ENCODE measurements at places on chromosomes 1 and 21.

DNA sequence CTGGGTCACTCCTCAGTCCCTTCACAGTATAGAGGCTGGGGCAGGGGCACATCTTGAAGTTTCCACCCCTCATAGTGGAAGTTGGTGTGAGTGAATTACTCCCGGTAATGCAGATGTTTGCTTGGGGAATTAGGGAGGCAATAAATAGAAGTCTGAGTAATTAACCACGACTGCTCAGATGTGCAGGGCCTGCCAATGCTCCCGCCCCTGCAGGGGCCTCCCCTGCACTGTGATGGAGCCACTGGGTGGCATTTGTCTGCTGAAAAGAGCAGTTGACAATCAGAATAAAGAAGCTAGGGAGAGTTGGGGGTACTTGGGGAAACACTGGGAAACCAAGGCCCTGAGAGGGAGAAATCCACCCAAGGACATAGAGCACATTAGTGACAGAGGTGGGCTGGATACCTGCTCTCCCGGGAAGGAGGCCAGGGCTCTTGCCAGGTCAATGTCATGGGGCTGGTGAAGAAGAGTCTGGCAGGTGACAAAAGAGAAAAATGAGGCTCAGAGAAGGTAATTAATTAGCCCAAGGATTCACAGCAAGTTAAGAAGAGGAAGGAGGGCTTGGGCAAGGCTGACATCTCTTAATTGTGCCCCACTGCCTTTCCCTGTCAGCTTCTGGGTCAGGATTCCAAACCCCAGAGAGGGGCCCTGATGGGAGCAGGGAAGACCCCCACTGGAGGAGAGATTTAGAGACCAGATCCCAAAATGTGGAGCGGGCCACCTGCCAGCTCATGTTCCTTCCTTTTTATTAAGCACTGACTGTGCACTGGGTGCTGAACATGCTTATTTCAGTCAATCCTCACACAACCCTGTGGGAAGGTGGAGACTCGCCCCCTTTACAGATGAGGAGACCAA lies 436.2 kb downstream of the MATN1 start:
- DNase-seq: no peak

- no peak for DNase-seq
Measured at GRCh38 chr1:109208394-109208793, 5.3 kb upstream of the SARS1 start.

GRCh38 chr1:93620172-93620840 lies 61.3 kb downstream of the BCAR3 start:
- DNase-seq: no peak

DNA sequence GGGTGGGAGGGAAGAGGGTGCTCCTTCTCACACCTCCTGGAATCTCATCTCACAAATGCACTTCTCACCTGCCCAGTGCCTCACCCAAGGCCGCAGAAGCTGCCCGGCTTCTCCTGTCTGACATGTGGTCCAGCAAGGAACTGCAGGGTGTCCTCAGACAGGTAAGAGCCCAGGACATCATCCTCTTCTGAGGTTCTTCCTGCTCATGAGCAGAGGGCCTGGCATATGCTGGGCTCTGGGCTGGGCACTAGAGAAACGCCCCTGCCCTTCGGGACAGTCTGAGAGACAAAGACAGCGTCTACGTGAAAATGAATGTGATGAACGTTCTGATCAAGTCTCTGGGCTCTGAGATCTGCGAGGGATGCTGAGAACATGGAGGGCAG lies 42.4 kb downstream of the PKP1 start:
- no peak for DNase-seq

- DNase-seq: no peak
Measured at GRCh38 chr1:203625628-203626019, 1.0 kb upstream of the ATP2B4 start.

DNA sequence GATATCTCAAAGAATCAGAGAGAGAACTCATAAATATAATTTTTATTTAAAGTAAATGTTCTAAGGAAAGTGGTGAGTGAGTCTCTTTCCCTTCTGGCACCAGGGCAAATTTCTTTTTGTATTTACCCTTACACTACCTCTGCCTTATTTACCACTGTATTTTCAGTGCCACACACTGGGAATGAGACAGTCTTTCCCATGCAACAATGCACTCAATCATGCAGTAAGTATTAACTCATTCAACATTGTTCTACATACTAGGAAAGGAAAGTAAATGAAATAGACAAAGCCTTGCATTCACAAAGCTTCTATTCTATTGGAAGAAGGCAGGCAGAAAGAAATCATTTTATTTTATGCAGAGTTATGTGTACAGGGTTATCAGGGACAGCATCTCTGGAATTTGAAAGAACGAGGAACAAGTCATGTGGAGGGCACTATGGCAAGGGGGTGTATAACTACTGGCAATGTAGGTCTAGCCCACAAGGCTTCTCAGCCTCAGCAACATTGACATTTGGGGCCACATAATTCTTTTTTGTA lies 129.8 kb upstream of the PRDX6 start:
- DNase-seq: no peak

Measured in activated CD8-positive, alpha-beta memory T cell treated with anti-CD3 and anti-CD28 coated beads for 48 hours (primary cell).